ENCODE measurements at places on chromosomes 1 and 21.
A peak's percentile ranks its signal among the peaks of the same experiment; 100 is the strongest.

DNA sequence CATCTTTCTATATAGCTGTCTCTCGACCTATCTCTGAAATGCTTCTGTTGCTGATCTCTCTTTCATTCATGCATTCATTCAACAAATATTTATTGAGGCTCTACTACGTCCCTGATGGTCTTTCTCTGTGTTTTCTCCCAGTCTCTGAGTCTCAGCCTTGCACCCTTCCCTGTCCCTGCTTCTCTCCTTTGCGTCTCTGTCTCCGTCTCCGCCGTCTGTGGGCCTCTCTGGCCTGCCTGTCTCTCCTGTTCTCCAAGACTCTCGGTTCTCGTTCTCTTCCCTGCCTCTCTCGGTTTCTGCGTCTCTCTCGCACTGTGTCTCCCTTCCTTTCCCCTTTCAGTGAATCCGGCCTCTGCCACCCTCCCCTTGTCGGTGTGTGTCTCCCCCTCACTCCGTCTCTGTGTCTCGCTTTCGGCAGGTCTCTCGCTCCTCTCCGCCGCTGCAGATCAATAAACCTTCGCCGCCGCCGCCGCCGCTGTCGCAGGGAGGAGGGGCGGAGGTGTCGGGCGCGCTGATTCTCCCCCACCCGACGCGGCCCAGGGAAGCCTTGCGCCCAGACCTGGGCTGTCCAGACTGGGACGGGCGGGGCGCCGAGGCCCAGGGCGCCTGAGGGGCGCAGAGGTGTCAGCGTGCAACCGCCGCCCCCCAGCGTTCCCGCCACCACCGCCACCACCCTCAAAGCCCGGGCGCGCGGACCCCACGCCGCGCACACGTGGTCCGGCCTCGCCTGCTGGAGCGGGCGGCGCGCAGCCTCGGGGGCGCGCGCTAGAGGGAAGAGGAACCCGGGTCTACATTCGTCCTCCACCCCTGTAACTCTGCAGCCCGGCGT lies 3.0 kb downstream of the EFNA3 start:
- peak; percentile 52 for DNase-seq

DNA sequence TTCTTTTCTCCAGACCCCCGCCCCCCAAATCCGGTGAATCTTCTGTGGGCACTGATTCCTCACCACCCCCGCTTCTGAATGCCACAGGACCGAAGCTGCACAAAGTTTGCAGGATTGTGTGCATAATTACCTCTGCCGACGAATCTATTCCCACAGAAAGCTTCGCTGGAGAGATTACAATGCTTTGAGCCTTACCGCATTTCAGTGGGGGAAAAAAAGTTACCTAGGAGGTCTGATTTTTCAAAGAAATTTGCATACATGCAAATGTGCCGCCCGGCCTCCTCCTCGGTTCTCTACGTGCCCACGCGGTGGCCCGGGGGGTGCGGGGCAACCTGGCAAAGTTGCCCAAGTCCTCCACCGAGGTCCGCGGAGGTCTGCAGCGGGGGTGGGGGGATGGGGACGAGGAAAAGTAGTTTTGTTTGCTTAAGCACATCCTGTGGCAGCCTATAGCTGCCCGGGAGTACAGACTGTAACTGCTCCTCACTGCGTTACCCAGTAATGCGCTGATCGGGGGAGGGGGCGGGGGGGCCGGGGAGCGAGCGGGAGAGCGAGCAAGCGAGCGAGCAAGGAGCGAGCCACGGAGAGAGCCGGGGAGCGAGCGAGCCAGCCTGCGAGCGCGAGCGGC lies 563 bp upstream of the NFIA start:
- DNase-seq, result peak; percentile 66

GRCh38 chr1:39359028-39359570 lies 132.3 kb upstream of the BMP8A start:
- DNase-seq, result no peak

DNA sequence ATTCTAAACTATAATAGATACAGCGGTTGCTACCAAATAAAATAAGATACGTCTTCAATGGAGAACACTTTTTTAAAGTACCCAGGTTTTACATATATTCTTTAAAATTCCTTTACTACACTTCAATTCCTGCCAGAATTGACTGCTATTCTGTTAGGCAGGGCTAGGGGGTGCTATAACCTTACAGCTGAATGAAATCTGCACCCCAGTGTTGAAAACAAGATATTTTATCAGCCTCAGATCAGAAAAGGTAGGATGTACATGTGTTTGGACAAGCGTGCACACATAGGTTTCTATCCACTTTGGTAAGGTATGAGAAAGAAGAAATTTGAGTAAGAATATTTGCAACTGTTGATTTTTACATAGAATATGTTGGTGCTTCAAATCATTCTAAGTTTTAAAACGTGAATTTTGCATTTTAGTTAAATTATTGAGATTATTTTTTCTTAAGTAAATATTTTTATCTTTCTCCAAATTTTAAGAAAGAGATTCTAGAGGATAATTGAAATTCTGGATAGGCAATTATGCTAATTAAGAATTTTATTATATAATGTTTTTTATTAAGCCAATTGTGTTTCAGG lies 490.8 kb upstream of the ADGRL4 start:
- no peak for DNase-seq

DNA sequence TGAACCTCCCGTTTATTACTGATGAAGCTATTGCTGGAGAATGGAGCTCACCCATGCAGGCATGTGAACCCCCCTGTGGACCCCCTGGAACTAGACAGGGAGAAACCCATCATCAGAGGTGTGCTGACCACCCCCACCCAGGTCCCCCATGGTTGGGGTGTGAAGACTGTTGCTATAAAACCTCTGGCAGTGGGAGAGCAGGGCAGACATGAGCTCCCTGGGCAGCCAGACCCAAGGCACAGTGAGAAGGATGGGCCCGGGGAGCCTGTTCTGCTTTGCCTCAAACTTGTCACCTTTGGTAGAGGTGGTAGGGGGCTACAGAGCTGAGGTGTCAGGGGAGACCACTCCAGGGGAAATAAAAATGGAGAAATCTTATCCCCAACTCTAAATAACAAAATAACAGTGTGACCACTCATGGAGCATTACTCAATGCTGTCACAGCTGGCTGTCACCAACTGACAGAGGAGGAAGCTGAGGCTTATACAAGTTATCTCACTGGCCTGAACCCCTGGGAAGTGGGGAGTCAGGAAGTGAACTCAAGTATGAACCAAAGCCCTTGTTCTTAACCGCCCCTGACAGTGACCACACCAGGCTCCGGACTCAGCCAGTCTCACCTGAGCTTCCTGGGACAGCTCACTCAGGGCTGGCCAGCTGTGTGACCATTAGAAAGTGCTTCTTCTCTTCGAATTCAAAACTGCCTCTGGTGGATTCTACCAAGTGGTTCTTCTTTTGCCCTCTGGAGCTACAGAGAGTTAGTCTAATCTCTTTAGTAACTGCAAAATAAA lies 698.8 kb downstream of the MATN1 start:
- DNase-seq, result no peak

DNA sequence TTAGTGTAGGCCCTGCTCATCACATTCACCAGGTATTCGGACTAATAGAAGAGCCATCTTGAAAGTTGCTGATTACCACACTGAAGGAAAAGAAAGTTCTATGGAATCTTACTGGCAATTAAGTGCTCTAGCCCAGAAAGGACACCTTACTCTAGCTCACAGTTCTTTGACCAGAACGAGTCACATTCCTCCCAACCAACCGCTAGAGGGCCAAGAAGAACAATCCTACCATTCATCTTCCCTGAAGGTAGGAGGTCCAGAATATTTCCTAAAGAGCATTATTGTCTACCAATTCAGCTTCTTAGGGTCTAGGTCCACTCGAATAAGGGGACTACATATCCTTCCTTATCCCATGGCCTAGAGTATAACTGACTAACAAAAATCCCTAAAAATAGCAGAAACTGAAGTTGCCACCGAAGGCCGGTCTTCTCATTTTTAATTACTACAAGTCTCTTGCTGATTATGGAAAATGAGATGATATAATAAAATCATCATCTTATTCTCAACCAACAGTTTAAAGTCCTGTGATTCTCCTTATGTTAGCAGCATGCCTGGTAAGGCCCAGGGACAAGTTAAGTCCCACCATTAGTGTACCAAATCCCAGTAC lies 2.7 kb upstream of the FMO1 start:
- DNase-seq, result no peak

DNA sequence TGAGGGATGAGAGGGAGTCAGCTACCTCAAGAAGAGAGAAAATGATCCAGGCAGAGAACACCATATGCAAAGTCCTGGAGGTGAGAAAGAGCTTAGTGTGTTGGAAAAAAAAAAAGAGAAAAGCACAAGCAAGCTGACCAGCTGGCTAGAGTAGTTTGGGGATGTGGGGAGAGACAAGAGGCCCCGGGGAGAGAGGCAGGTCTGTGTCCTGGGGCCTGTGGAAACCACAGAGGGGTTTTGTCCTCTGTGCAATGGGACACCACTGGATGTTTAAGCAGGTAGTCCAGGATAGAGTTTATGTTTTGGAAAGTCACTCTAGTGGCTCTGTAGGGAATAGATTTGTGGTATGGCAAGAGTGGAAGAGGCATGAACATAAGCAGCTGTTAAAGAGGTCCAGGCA lies 14.4 kb upstream of the CHI3L1 start:
- no peak for DNase-seq

DNA sequence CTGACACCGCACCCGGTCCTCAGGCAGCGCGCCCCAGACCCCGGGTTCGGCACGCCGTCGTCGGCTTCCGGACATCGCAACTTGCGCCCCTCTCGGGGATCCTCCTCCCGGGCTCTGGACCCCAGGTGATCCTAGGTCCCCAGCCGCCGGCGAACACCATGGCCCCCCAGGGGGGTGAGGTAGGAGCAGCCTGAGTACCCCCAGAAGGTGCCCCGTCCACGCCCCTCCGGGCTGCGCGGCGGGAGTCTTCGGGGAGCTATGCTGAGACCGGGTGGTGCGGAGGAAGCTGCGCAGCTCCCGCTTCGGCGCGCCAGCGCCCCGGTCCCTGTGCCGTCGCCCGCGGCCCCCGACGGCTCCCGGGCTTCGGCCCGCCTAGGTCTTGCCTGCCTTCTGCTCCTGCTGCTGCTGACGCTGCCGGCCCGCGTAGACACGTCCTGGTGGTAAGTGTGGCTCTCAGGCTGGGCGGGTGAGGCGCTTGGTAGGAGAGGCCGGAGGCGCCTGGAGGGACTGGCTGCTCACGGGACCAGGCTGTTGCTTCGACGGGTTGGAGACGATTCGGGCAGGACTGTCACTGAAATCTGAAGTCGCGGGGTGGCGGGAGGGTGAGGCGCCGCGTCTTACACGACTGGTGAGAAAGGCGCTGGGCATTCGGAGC lies 367 bp downstream of the WNT2B start:
- DNase-seq, result peak; percentile 22

Data from naive thymus-derived CD4-positive, alpha-beta T cell (primary cell).